ENCODE measurements at places on chromosomes 2 and 18.
A peak's percentile ranks its signal among the peaks of the same experiment; 100 is the strongest.

- no peak for DNase-seq
Measured at GRCh38 chr2:38432820-38433606, 55.9 kb upstream of the ATL2 start.

DNA sequence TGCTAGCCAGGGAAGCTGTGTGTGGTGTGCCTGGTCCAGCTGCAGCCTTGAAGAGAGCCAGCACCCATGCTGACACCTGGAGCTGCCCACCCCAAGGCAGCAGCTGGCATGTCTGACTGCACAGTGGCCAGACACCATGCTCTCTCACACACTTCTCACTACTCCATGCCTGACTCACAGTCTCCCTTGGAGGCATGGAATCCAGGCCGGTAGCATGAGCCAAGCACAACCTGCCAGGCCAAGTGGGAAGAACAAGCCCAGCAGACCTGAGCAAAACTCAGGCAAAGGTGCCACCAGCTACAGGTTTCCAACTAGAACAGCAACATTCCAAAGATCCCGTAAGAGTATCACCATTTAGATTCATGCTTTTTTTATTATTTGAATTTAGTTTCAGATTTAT, 625.3 kb upstream of the LRRTM4 start:
- no peak for DNase-seq

GRCh38 chr2:27754138-27754588, 17.4 kb upstream of the MRPL33 start:
- peak; percentile 86 for DNase-seq

DNA sequence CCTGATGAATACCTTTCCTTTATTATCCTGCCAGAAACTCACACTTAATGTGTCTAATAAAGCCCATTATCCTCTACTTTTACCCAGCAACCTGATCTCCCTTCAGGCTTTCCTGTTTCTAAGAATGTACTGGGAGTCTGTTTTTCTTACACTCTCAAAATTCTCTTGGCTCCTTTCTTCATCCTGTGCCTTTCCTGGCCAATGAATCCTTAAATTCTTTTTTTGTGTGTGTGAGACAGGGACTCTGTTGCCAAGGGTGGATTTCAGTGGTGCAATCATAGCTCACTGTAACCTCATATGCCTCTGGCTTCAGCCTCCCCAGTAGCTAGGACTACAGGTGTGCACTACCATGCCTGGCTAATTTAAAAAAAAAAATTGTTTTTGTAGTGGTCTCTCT, 72.7 kb downstream of the MAP2 start:
- DNase-seq: no peak

- no peak for DNase-seq
Measured at GRCh38 chr2:33326100-33326499, 150.3 kb upstream of the RASGRP3 start.

GRCh38 chr18:13252686-13253410, 34.3 kb downstream of the LDLRAD4 start:
- DNase-seq: no peak
